ENCODE measurements at places on chromosomes 2 and 18. TPM values are rescaled to one million over a fixed set of nuclear protein-coding genes. Genes with fewer than 3 reads are reported as not detected.
A peak's percentile ranks its signal among the peaks of the same experiment; 100 is the strongest.

- DNase-seq, result no peak
These were observed 53.0 kb upstream of the TANK start for GRCh38 chr2:161107265-161107664.

DNA sequence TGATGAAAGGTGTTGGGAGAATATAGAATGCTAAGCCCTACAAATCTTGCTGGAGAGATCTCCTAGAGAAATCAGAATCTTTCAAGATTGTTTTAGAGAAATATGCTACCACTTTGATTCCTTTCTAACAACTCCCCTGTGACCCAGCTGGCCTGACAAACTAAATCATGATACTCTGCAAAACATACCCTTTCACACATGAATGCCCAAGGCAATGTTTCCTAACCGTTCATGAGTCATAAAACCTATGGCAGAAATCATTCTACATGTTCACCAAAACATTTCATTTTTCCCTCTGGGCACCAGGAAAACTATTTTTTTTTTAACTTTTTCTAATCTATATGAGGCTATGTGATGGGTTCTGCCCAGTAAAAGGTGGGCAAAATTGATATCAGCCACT is 77.8 kb upstream of the SETBP1 start:
- DNase-seq, result no peak

- no peak for DNase-seq
These were observed 99.0 kb downstream of the SNTG2 start for GRCh38 chr2:1049691-1050090.

GRCh38 chr2:127843677-127844076 is 14.3 kb downstream of the POLR2D start:
- DNase-seq, result no peak

GRCh38 chr2:27245626-27246025 is 17.2 kb downstream of the SLC30A3 start:
- no peak for DNase-seq

The ACMSD gene
- not detected for total RNA-seq

DNA sequence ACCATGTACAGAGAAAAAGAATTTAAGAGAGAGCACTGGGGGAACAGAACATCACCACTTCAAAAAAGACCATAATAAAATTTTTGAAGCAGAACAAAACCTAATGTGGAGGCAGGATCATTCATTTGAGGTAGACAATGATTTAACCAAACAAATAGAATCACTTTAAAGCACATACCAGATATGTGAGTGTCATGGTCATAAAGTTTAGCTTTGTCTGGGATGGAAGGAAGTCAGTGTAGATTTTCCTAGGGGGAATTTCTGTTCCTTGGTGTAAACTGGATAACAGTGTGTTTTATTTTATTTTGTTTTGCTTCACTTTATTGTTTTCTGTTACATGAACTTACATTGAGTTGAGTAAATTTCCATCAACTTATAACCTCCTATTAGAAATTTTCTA is 120.8 kb downstream of the CRIM1 start:
- DNase-seq, result no peak

The SLC16A14 gene
- total RNA-seq, result not detected

GRCh38 chr18:67553437-67553836 is 36.9 kb upstream of the DSEL start:
- no peak for DNase-seq

GRCh38 chr18:61334491-61334850 is 1.2 kb downstream of the CDH20 start:
- no peak for DNase-seq

DNA sequence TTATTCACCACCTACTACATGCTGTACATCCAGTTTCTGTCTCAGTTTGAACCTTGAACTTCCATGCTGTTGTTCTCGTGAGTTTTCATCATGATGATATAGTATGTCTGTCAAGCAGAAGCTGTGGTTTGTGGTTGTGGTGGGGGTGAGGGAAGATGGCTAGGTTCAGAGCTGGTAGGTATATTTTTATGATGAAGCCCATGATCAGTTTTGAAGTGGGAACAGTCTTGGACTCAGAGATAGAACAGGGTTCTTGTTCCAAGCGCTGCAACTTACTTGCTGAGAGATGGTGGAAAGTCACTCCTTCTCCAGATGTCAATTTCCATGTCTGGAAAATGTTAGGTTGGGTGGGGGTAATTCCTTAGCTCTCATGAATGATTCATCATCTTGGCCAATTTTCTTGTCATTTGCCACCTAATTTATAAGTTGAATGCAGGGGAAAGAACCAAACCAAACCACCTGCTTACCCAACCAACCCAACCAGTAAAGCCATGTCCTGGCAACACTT is 21.6 kb downstream of the PMAIP1 start:
- no peak for DNase-seq

GRCh38 chr2:238926761-238927611 is 79.1 kb downstream of the TWIST2 start:
- DNase-seq, result no peak

- DNase-seq, result peak; percentile 6
These were observed 3.2 kb upstream of the ENOSF1 start for GRCh38 chr18:715626-716025.

DNA sequence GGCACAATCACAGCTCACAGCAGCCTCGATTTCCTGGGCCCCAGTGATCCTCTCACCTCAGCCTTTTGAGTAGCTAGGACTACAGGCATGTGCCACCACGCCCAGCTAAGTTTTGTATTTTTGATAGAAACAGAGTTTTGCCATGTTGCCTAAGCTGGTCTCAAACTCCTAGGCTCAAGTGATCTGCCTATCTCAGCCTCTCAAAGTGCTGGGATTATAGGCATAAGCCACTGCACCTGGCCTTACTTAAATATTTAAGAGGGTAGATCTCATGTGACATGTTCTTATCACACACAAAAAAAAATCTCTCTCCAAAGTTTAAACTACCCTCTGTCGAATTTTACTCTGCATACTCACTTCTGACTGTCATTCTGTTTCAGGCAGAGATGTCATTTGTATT is 75.4 kb upstream of the CHRNA1 start:
- no peak for DNase-seq

The DSG2 gene
- 51.7 TPM for total RNA-seq

The CD8B2 gene
- not detected for total RNA-seq

The VIL1 gene
- not detected for total RNA-seq

- DNase-seq, result no peak
These were observed 217.1 kb upstream of the EPAS1 start for GRCh38 chr2:46079985-46080560.

- DNase-seq, result no peak
These were observed 677.1 kb upstream of the DDX18 start for GRCh38 chr2:117137371-117137770.

- DNase-seq, result peak; percentile 41
These were observed 27.8 kb upstream of the CACNB4 start for GRCh38 chr2:152126664-152127063.

The MAPRE2 gene
- total RNA-seq, result 33.5 TPM
